Cerebellar cortex (tissue), 1 donor: ENCODE measurements at places on chromosomes 2 and 18.

DNA sequence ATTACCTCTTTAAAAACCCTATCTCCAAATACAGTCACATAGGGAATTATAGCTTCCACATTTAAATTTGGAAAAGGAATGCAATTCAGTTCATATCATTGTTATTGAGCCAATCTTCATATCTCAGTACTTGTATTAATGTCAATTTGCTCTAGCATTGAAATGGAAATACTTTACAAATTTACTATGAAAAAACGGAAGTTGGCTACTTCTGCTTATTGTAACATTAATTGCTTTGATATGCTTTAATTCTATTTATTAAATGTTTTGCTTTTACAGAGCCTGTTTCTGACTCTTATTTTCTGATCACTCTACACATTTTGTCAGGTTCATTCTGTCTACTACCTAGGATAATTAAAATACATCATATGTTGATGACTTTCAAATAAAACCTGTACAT is 412.6 kb downstream of the KCNJ3 start:
- no peak for DNase-seq

DNA sequence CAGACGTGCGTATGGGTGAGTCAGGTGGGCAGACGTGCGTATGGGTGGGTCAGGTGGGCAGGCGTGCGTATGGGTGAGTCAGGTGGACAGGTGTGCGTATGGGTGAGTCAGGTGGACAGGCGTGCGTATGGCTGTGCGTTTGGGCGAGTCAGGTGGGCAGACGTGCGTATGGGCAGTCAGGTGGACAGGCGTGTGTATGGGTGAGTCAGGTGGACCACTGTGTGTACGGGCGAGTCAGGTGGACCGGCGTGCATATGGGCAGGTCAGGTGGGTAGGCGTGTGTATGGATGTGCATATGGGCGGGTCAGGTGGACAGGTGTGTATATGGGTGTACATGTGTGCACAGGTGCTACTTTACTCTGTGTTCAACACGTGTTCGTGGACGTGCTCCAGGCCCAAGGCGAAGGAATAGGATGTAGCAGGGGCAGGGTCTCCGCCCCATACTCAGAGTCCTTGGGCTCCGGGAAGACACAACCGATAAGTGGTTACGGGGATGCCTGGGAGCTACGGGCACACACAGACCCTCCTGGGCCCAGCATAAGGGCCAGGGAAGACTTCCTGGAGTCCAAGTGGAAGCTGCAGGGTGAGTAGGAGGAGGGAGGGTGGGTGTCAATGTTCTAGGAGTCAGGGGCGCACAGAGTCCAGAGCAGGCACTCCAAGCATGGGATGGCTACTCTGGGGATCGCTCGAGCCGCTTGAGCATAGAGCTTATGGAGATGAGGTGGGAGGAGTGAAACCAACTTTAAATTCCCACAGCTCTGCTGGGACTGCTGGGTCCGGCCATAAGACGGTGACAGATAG is 27.1 kb upstream of the KLF11 start:
- DNase-seq: no peak

- no peak for DNase-seq
Measured at GRCh38 chr18:44039216-44039615, 641.5 kb upstream of the SETBP1 start.

DNA sequence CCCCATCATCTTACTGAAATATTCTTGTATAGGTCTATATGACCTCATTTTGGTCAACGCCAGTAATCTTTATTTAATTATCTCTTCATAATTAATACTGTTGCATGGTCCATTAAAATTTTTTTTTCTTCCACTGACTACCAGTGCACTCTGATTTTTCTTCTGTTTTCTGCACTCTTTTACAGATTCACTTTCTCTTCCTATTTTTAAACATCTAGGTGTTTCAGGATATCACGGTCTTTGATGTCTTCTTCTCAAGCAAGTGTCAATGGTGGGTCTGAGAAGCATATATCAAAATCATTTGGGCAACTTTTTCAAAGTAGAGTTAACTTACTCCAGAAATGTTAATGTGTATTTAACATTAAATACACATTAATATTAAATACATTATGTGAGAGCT is 51.4 kb downstream of the CCDC141 start:
- DNase-seq: no peak

DNA sequence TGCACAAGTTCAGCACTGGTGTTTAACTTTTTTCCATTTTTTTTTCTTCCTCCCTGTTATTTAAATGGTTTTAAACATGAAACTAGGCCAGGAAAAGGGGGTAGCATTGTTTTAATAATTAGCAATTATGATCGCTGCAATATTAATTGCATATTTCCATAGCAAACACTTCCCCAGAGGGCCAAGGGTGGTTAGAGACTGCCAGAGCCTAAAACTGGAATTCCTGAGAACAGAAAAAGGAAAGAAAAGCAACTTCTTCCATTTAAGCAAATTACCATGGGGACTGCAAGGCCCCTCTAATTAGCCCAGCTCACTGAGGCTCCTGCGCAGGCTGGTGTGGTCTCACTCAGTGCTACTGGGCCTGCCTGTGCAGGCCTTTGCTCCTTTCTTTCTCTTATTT is 201.5 kb downstream of the SMAD2 start:
- no peak for DNase-seq

DNA sequence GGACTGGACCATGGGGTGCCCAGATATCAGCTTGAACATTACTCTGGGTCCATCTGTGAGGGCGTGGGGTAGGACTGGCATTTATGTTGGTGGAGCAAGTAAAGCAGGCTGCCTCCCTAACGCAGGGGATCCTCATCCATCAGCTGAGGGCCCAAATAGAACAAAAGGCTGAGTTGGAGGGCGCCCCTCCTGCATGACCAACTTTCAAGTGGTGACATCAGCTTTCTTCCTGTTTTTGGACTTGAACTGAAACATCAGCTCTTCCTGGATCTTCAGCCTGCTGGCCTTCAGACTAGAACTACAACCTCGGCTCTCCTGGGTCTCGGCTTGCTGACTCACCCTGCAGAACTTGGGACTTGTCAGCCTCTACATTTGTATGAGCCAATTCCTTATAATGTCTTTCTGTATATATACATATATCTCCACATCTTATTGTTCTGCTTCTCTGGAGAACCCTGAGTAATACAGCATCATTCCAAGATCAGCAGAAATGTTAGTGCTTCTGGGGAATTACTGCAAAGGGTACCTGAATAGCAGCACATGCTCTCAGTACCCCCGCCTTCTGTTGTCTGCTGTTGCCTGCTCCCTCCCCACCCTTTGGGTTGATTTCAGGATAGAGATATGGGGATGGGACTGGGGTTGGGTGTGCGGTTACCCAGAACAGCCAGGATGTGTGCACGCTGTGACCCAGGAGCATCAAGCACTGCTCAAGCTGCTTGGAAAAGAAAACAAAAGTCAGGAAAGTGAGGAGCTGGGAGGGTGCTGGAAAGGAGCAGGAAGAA is 20.0 kb downstream of the TMEM127 start:
- DNase-seq: no peak

GRCh38 chr2:103293742-103294077 is 531.9 kb downstream of the TMEM182 start:
- no peak for DNase-seq

GRCh38 chr18:73784853-73785252 is 362.8 kb downstream of the FBXO15 start:
- no peak for DNase-seq

DNA sequence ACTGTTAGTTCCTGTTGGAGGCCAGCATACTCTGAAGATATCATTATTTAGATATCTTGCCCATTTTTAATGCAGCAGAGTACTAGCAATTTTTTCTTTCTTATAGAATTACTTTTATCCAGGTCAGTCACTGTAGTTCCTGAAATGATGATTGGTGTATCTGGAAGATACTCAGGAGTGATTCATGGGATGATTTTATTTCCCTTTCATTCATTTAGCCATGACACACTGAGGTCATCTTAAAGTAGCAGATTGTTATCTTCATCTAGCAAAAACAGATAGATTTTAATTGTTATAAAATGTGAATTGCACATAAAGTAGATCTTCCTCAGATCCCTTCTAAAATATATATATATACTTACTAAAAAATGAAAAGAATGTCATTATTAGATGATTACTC is 109.1 kb downstream of the PIK3C3 start:
- DNase-seq: no peak

DNA sequence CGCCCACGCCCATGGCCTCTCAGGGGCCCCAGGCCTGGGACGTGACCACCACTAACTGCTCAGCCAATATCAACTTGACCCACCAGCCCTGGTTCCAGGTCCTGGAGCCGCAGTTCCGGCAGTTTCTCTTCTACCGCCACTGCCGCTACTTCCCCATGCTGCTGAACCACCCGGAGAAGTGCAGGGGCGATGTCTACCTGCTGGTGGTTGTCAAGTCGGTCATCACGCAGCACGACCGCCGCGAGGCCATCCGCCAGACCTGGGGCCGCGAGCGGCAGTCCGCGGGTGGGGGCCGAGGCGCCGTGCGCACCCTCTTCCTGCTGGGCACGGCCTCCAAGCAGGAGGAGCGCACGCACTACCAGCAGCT is 2.4 kb downstream of the B3GNT7 start:
- DNase-seq: no peak

GRCh38 chr2:221554769-221555493 is 17.2 kb downstream of the EPHA4 start:
- DNase-seq: peak; percentile 60

DNA sequence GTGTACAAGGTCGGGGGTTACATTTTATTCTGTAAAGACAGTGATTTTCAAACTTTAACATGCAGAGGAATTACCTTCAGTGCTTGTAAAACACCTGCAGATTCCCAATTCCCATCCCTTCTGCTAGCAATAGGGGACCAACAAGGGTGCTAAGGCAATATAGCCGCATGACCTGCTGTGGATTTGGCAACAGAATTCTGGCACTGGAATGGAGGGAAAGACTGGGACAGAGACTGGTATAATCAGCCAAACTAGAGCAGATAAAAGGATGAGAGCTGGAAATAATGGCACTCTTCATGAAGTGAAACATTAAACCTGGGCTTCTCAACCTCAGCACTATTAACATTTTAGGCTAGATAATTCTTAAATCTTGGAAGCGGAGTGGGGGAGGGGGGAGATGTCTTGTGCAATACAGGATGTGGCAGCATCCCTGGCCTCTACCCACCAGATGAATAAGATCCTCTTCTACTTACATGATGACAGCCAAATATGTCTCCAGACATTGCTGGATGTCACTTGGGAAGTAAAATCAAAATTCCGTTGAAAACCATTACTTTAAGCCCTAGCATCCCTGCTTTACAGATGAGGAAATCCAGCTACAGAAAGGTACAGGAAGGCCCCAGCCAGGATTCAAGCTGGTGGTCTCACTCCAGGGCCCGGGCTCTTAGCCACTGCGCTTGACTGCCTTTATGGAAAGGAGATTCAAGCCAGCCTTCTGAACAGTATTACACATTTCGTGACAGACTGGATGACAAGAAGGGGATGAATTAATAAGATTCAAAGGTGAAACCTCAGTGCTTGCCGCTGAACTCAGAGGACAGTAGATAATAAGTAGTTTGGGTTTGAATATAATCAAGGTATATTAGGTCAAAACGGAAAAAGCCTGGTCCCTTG is 1.7 kb downstream of the EVA1A start:
- DNase-seq: no peak

GRCh38 chr2:190360965-190361364 is 17.6 kb downstream of the INPP1 start:
- no peak for DNase-seq

GRCh38 chr2:134021830-134022524 is 231.9 kb upstream of the MGAT5 start:
- no peak for DNase-seq

DNA sequence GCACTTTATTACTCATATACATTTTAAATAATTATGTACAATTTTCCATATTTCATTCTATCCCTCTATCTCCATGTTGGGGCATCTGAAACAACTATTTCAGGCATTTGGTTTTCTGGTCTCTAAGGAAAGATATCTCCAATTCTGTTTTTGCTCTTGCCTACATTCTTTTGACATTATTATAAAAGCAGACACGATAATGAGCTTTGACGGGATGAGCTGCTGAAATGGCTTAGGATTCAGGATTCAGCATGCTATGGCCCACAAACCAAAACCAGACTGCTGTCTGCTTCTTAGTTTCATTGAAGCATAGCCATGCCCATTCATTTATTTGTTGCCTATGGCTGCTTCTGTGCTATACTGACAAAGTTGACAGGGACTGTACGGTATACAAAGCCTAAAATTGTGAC is 42.7 kb upstream of the GLS start:
- DNase-seq: no peak

- no peak for DNase-seq
Measured at GRCh38 chr2:64491426-64491825, 32.7 kb upstream of the AFTPH start.

DNA sequence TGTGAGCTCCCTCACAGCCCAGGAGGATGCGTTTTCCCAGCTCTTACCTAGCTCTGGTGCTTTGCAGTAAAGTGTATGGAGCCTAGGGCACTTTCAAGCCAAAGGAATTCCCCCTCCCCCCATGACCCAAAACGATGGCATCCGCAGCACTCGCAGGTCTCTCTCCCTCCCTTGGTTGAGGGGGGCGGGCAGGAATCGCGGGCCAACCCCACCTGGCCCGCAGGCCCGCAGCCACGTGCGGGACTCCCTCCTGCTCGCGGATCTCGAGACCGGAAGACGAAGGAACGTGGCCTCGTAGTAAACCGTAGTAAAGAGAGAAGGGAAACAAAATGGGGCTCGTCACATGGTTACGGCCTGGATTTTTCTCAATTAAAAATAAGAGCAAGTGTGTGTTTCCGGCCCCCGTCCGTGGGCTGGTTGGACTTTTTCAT is 8.5 kb downstream of the IRS1 start:
- peak; percentile 77 for DNase-seq

DNA sequence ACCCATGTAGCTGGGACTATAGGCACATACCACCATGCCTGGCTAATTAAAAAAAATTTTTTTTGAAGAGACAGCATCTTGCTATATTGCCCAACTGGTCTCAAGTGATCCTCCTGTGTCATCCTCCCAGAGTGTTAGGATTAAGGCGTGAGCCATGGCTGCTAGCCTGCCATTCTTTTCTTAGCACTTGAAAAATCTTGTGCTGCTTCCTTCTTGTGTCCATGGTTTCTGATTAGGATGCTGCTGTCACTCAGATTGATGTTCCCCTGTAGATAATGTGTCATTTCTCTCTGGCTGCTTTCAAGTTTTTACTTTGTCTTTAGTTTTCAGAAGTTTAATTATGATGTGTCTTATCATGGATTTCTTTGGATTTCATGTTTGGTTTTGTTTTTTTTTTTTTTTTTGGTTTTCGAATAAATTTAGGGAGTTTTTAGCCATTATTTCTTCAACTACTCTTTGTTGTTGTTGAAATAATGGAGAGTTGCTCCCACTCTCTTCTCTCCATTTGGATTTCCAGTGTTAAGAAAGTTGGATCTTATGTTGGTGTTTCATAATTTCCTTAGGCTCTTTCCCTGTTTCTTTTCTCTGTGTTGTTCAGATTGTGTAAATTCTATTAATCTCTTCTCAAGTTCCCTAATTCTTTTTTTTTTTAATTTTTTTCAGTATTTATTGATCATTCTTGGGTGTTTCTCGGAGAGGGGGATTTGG is 2.5 kb downstream of the ATP9B start:
- DNase-seq: no peak

DNA sequence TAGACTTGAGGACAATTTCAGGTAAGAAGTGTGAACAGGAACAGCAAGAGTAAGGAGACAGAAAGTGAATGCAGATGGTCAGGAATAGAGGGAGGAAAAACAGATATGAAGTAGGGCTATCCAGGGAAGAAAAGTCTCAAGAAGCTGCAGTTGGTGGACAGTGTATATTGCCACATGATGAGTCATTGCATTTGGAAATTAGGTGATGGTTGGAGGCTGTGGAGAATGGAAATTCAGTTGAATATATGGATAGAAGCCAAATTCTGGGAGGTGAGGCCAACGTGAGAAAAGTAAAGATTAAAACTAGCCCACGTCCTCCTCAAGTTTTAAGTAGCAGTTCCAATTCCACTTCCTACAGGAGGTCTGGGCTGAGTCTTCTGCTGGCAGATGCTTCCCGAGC is 158.4 kb downstream of the UBE2E3 start:
- no peak for DNase-seq
